BJ (cell line): ENCODE measurements at places on chromosomes 4 and X.

- DNase-seq = peak; percentile 6
Measured at GRCh38 chr4:1802151-1802715, 9.1 kb downstream of the FGFR3 start.

DNA sequence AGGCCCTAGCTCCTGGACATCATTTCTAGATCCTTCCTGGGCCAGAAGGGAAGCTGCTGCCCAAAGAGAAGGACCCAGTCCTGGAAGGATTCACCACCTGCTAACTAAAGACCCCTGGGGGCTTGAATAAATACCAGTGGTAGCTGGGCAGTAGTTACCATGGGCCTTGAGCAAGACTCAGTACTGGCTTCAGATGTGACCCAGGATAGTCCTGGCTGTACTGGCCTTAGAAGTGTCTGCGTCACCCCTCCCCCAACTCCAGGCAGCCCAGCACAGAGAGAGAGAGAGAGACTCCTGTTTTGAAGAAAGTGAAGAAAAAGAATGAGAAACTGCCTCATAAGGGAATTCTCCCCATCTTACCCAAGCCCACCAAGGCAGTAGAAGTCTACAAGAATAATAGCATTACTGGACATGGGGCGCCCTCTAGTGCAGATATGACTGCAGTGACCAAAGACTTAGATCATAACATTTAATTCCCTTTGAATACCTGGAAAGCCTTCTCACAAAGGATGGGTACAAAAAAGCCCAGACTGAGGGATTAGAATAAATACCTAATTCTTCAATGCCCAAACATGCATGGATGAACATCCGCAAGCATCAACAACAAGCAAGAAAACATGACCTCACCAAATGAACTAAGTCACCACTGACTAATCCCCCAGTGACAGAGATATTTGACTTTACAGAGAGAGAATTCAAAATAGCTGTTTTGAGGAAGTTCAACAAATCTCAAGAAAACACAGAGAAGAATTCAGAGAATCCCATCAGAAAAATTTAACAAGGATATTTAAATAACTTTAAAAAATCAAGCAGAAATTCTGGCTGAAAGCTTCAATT lies 171.8 kb downstream of the HNRNPD start:
- no peak for DNase-seq

- no peak for DNase-seq
Measured at GRCh38 chr4:169047956-169048355, 37.9 kb upstream of the CBR4 start.

DNA sequence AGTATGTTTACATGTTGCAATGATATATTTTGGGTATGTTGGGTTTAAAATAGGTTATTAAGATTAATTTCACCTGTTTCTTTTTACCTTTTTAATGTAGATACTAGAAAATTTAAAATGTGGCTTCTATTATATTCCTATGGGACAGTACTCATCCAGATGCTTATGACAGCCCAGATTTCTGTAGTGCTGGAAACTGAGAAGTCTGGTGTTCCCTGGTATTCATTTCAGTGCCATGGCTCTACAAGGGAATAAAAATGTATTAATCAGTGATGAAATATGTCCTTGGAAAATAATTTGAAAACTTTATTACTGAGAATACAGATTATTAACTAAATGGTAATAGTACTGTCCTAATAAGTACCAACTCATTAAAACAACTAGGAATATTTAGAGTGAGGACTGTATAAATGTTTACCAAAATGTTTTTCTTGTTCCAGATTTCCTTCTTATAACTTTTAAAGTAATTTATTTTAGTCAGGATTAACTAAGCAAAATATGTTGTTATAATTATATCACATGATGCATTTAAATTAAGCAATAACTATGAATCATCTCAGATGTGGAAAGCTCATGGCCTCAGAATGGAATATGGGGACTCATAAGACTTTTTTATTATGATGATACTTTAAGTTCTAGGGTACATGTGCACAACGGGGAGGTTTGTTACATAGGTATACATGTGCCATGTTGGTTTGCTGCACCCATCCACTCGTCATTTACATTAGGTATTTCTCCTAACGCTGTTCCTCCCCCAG lies 25.3 kb downstream of the ARHGAP24 start:
- DNase-seq = no peak

DNA sequence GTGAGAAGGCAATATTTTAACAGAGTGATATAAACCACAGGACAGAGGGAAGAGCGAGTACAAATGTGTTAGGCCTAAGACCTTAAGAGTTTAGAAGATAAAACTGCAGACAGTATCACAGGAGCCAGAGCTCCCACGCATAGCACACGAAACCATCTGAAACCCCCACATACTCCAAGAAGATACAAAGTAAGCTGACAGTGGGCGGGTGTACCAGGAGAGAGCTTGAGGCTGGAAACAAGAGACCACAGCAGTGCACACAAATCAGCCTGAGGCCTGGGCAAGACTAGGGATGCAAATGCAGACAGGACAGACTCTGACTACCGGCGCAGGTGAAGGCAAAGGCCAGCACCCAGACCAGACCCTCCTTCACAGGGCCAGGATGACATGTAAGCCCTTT lies 54.1 kb upstream of the ARHGAP24 start:
- no peak for DNase-seq

GRCh38 chr4:181647396-181648147 lies 595.6 kb upstream of the TENM3 start:
- no peak for DNase-seq

- peak; percentile 35 for DNase-seq
Measured at GRCh38 chr4:55397520-55398321, 2.0 kb downstream of the TMEM165 start.

DNA sequence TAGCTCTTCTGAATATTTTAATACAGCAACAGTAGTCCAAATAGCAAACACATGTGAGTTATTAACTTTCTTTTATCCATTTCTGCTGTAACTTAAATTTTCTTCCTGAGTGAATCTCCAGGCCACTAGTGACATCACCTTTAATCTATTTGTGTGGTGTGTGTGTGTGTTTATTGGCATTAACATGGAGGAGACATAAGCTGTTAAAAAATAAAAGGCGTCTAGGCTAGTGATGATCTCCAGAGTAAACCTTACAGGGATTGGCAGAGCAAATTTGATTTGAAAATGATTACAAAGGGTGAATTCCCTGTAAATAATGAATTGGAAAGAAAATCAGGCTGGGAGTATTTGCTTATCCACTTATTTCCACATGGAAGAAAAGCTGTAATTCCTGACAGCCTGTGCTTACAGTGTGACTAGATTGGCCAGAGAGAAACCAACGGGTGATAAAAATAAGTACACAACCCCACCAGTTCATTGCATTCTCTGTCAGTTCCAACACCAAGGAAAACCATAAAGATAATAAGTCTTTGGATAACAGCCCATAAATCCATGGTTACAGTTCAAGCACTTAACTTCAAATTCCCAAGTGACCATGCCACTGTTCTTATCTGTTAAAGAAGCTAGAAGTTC lies 186.1 kb downstream of the ENOX2 start:
- DNase-seq = no peak

DNA sequence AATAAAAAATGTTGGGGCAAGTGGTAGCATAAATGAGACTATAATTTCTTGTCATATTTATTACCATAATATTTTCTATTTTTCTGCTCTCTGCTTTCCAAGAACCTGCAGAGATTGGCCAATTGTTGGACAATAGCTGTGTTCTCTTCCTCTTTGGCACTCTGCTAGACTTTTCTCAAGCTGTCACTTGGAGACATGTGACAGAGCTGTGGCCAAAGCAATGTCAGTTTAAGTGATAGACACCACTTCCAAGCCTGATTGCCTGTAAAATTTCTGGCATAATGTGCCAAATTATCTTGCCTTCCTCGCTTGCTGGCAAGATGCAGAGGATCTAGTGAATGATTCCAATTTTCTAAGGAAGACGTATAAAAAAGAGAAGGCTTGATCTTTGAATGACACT lies 162.2 kb upstream of the NDST4 start:
- no peak for DNase-seq

GRCh38 chr4:163344147-163345125 lies 744 bp downstream of the NPY5R start:
- DNase-seq = no peak

DNA sequence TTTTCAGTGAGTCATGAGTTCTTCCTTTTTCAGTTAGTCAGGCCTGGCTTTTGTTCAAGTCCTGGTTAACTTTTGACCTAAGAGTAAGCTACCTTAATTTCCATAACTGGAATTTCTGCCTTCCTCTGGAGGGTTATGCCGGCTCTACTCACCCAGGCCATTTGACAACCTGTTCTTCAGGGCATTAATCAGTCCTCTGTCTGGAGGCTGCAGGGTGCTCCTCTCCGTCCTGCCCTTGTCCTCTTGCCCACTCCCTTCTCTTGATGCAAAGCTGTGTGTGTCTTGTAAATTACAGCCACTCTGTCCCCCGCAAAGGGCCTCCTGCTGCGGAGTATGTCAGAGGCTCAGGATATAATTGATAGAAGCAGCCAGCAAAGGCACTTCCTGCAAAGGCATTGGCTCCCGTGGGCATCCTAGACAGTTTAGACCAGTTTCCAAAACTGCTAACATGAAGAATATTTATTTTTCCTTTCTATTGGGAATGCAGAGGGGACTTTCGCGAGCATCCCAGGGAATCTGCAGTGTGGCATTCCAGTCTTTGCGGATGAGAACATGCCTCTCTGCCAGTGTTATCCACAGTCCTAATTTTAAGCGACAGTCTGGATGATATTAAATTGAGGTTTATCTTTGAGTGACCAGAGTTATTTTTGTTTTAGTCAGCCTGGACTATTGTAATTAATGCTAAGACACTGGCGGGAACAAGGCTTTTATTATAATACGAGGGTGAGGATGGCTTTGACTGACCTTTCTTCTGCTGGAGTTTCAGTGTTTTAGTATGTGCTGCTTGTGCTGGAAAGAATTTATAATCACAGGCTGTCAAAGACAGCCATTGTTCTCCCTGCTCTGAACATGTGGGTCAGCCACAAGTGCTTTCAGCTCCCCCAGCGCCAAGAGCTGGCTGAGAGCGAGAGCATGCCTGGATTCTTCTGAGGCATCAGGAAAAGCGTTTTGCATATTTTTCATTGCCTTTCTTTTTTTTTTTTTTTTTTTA lies 74.2 kb downstream of the LIMCH1 start:
- no peak for DNase-seq

- no peak for DNase-seq
Measured at GRCh38 chr4:136650541-136651277, 881.6 kb downstream of the PCDH18 start.

DNA sequence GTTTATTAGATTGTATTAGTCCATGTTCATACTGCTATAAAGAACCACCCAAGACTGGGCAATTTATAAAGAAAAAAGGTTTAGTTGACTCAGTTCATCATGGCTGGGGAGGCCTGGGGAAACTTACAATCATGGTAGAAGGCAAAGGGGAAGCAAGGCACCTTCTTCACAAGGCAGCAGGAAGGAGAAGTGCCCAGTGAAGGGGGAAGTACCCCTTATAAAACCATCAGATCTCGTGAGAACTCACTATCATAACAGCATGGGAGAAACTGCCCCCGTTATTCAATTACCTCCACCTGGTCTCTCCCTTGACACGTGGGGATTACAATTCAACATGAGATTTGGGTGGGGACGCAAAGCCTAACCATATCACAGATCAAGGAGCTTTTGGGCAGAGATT lies 8.1 kb upstream of the HSD17B13 start:
- DNase-seq = no peak

DNA sequence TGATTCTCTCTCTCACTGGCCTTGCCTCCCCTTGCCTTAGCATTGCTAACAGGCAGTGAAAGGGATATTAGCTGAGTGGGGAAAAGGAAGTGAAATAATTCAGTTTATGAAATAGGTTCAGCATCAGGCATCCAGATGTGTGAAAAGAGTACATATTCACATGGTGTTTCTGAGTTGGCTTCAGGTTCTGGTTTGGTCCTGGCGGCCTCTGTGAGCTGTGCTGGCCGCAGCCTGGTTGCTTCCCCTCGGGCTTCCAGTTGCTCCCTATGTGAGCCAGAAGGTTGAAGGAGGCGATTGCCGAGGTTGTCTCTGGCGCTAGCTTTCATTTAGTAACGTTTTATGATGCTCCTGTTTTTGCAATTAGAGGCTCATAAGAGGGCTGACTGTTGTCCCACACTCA lies 99.1 kb upstream of the TLR2 start:
- no peak for DNase-seq

DNA sequence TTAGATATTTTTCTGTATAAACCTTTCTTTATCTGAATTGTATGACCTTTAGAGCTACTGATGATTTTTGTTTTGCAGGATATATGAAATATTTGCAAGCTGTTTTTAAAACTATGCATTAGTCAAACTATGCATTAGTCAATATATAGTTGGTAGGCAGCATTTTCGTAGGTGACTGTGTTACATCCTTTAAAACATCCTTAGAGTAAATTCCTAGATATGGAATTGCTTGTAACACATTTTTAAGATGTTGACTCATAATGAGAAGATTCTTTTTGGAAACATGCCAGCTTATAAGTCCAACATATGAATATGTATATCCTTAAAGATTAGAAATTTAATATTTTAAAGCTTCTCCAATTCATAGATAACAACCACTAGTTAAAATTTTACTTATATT lies 1768.5 kb downstream of the PCDH7 start:
- DNase-seq = no peak

DNA sequence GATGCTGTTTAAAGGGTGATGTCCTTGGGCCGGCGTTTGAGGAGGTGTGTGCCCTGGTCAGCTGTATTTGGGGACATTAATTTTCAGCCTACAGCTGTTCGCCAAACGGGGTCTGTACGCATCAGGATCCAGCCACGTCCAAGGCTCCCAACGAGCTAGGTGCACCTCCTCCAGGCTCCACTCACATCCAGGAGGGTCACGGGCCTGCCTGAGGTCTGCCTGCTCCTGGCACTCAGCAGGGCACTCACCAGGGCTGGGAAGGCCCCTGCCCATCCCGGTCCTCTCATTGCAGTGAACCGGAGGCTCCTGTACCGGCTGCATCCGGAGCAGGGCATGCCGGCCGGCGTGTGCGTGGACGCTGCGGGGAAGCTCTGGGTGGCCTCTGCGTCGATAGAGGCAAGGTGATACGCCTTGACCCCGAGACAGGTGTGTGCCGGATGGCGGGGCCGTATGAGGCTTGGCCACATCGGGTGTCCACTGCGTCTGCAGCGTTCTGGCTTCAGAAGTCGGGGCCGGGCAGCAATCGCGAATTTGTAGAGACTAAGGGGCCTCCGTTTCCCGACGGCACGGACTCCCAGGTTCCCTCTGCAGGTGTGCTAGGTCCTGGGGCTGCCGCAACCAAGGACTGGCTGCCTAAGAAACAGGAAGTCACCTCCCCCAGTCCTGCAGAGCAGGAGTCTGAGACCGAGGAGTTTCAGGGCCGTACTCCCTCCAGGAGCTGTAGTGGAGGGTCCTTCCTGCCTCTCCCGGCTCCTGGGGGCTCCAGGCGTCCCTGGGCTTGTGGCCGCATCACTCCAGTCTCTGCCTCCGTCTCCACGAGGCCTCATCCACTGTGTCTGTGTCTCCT lies 27.5 kb upstream of the PLCXD1 start:
- no peak for DNase-seq
